NCI-H69 (cell line): ENCODE measurements at places on chromosomes 12 and 14.
A peak's percentile ranks its signal among the peaks of the same experiment; 100 is the strongest.

- DNase-seq, result peak; percentile 72
Measured at GRCh38 chr12:107429006-107429705, 256.4 kb upstream of the PWP1 start.

GRCh38 chr14:98935921-98936320 is 336.1 kb downstream of the BCL11B start:
- DNase-seq, result no peak

DNA sequence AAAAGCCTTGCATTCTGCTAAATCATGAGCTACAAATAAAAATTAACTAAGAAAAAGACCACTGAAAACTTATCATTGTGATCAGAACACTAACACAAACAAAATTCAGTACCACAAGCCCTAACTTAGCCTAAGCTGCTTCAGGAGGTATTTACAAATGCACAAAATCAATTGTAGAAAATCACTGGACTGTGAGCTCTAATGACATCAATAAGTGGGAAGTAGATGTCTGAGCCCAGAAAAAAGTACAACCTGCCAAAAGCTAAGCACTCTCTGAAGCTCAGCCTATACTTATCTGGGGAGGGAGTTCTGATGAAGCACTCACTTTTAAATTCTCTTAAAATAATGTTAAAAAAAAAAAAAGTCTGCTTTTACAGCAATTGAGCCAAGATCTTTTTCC is 92.9 kb downstream of the SLCO1B1 start:
- no peak for DNase-seq

GRCh38 chr12:10540776-10541205 is 35.1 kb downstream of the EIF2S3B start:
- no peak for DNase-seq

GRCh38 chr12:29299633-29300032 is 81.3 kb downstream of the ERGIC2 start:
- no peak for DNase-seq

GRCh38 chr14:102819747-102820330 is 42.6 kb downstream of the TRAF3 start:
- peak; percentile 47 for DNase-seq

DNA sequence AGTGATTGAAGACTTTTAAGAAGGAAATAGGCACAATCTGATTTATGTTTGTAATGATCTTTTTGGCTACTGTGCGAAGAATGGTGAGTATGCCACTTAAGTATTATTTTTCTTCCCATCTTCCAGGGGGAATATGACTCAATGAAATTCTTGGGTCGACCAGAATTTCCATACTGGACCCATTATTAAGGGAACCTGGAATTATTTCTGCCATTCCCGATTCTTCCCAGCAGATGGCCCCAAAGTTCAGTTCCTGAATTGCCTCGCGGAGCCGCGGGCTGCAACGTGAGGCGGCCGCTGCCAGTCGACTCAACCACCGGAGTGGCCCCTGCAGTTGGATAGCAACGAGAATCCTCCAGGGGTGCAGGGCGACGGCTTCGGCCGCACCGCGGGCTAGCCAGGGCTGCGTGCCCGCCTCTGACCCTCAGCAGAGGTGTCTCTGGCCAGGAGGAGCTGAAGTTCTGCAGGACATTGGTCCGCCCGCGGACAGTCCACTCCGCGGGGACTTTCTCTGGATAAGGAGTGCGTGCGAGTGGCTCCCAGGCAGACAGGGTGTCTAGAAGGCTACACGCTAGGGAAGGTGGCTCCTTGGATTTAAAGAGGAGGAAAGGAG is 628 bp upstream of the TSHR start:
- peak; percentile 95 for DNase-seq

DNA sequence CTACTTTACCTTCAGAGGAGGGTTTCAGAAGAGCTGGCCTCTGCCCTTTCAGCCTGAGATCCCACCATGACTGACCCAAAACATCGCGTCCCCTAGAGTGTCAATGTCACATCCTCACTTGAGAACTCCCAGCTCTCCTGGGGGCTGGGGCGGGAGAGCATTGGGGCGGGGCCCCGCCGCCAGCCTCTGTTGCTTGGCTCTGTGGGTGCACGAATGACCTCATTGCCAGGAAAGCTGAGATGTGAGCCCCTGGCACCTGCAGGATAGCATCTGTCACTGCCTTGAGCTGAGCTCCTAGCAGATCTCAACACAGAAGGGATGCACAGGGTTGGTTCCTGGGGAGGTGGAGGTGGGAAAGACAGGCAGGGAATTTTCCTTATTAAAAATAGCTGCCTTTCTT is 20.6 kb upstream of the MYL2 start:
- peak; percentile 67 for DNase-seq

DNA sequence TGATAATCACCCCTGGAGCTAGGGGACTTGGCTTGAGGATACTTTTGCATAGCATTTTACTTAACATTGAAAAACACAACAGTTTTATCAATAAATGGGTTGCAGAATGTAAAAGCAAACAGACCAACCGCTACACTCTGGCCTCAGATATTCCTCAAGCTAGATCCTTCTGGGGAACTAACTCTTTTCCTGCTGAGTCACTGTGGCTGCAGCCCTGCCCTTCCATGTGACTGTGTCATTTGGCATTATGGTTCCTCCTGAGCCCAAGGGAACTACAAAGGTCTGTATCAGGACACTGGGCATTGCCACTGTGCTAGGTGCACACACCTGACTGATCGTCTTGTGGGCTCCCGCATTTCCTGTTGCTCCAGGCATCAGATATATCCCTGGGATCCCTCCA is 56.6 kb downstream of the TTC9 start:
- DNase-seq, result peak; percentile 23

- DNase-seq, result no peak
Measured at GRCh38 chr14:38790916-38791315, 312.1 kb downstream of the SEC23A start.

DNA sequence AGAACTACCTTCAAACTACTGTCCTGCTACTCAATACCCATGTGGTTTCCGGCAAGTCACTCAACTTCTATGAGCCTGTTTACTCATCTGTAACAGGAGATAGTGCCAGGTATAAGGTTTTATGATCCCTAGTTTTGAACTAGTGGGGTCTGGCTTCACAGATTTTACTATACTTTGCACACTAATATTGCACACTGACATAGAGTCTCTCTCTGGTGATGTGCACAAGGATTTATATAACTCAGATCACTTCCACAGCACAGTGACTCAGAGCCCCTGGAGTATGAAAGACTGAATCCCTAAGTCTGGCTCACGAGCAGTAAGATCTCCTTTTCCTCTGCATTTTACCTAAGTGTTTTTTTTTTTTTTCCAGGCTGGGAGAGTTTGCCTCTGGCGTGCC is 69.7 kb upstream of the SLC38A2 start:
- DNase-seq, result no peak

DNA sequence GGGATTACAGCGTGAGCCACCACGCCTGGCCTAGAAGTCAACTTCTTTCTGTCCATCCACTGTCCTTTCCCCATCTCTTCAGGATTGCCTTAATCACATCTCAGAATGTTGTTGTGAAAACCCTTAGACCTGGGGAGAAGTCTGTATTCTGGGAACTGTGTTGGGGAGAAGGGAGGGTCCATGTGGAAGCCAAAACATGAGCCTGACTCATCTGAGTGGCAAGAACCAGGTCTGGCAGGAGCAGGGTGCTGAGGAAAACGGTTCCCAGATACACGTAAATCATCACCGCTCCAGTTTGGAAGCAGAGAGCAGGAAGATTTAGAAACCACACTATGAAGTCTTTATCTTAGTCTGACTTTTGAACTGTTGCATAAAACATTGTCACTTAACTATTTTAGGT is 245.6 kb upstream of the RGS6 start:
- DNase-seq, result no peak

- DNase-seq, result no peak
Measured at GRCh38 chr12:59820594-59821011, 224.8 kb downstream of the SLC16A7 start.

- DNase-seq, result no peak
Measured at GRCh38 chr12:46358791-46359666, 13.5 kb downstream of the SLC38A2 start.

GRCh38 chr14:53146739-53147138 is 6.4 kb downstream of the DDHD1 start:
- DNase-seq, result no peak

- DNase-seq, result peak; percentile 93
Measured at GRCh38 chr12:44835641-44836379, 40.3 kb downstream of the NELL2 start.

- DNase-seq, result no peak
Measured at GRCh38 chr14:91614187-91614586, 104.1 kb upstream of the PPP4R3A start.

GRCh38 chr14:25116607-25117006 is 66.7 kb upstream of the STXBP6 start:
- no peak for DNase-seq

DNA sequence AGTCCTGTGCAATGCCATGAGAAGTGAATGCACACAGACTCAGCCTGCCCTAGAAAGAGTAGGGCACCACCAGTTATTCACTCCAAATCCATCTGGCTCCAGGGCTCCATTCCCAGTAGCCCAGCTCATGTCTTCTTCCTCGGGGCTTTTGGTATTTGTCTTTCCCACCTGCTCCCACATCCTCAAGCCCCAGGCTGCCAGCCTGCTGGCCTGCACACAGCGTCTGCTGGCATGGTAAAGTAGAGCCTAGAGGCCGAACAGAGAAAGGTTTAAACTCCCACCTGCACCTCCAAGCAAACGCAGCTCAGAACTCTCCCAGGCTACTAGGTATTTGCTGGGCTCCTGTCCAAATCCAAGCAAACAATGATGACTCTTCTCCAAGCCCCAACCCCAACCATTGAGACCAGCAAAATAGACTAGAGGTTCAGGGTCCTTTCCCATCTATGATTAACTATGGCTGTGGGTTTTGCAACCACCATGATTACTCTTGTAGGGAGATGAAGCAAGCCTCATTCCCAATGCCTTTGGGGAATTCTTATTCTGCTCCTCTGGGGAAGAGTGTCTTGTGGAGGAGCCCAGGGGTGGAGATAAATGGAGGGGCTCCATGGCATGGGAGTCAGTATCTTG is 5.2 kb upstream of the VDR start:
- no peak for DNase-seq

- DNase-seq, result peak; percentile 98
Measured at GRCh38 chr12:51371295-51371953, 19.8 kb downstream of the GALNT6 start.

DNA sequence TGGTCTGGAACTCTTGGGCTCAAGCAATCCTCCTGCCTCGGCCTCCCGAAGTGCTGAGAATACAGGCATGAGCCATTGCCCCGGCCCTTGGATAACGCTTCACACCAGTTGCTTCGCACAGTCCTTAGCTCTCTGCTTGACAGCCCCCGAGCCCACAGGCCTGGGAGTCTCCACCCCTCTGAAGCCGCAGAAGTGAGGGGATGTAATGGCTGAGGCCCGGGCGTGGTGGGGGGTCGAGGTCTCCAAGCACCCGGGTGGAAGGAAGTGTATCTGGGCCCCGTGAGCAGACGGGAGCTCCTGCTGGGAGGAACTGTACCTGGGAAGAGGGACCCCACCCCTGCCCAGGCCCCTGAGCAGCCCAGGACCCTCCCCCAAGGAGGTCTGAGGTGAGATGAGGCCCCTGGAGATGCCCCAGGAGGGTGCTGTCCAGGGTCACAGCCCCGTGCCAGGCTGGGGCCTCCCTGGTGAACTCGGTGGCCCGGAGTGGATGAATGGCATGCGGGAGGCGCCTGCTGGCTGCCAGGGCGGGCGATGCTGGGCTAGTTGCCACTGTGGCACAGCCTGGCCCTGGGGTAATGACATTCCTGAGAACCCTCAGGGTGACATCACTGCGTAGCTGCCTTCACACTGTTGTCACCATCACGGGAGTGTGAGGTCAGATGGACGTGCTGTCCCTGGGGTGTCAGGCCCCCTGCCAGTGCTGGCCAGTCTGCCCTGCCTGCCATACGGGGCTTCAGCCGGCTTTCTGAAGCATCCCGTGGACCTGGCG is 48.9 kb downstream of the KIF26A start:
- no peak for DNase-seq

GRCh38 chr12:22473212-22473611 is 71.1 kb downstream of the C2CD5 start:
- DNase-seq, result no peak

DNA sequence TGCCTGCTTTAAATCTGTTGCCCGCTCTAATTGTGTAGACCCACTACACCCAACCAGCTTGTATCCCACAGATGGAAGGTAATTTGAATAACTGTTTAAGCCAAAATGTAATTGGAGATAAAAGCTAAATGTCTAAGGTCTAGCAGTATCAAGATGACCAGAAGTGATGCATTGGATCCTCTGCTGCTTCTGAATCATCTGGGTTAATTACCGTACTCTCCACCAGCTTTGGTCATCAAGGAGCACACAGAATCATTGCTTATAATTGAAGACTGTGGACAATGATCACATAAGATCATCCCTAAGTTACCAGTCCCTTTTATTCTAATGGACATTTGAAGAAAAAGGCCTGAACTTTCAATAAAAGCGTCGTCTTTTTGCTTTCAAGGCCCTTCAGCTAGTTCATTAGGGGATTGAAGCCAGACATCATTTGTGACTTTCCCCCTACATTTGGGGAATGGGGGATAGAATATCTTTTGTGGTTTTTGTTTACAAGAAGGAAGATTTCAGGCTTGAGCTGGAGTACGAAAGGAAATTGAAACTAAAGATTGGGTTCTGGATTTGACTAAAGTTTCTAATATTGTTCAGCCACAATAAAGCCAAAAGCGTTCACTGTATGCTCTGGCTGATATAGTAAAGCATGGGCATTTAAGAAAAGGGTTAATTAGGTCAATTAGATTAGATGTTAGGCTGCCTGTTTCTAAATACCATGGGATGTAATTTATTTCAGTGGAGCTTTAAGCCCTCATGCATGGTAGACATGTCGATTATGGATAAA is 123.2 kb downstream of the CHST11 start:
- no peak for DNase-seq

GRCh38 chr12:122081697-122082221 is 3.2 kb downstream of the MLXIP start:
- peak; percentile 44 for DNase-seq

GRCh38 chr12:29033519-29033918 is 115.6 kb upstream of the FAR2 start:
- no peak for DNase-seq

DNA sequence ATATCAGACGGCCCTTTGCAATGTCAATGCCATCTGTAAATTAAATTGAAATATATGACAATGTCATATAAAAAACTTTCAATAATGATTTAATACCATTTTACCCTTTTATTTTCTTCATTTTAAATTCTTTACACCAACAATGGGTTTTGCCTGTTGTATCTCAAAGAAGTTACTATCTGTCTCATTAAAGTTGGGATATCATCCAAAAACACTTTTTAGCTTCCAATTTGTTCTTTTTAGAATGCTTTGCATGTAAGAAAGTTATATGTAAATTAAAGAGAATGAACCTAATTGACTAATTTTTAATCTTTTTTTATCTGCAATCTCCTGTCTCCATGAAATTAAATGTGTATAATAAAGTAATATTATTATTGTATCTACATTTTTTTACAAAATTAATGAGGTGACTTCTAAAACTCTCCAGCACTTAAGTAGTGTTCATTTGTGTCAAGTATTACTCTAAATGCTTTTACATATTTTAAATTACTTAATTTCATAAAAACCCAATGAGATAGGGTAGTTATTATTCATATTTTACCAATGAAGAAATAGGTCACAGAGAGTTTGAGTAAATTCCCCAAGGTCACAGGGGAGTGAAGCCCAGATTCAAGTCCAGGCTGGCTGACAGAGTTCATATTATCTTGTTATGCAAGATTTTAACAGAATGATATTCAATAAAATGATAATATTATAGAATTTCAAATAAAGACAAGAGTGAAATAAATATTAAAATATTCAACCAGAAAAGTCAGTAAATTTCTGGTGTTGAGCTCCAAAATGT is 673.0 kb upstream of the FLRT2 start:
- DNase-seq, result no peak
